ENCODE measurements at places on chromosomes 2 and 18. TPM values are rescaled to one million over a fixed set of nuclear protein-coding genes. Genes with fewer than 3 reads are reported as not detected.

The CERKL gene
- total RNA-seq, result 0.55 TPM

DNA sequence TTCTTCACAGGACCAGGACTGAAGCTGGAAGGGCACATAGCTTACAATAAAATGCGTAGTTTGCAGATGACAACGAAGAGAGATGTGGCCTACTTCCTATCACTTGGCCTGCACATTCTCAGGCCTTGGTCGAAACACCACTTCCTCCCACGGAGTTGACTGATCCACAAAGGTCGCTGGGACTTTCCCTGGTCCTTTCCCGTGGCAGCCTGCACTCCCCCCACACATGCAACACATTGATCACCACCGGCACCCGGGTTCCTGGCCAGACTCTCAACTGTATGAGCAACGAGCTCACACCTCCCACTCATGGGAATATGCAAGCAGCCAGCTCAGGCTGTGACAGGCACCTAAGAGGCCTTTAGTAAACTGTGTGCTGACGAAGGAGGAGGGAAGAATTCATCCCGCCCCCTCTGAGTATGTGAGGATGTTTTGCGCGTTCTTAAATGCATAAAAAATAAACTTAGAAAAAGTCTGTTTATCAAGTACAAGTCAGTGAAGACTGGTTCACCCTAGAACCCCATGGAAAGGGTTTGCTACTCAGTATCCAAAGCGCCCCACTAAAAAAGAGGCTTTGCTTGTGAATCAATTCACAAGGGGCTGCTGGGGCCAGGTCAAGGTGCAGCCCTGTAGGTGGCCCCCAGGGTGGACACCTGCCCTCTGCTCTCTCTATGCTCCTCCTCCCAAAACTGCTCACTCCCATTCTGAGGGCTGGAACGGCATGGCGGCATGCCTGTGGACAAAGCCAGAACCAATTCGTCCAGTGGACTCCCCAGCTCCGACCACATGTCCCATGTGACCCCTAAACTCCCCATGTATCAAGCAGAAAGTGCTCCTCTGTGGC is 154.3 kb downstream of the EIPR1 start:
- no peak for DNase-seq

DNA sequence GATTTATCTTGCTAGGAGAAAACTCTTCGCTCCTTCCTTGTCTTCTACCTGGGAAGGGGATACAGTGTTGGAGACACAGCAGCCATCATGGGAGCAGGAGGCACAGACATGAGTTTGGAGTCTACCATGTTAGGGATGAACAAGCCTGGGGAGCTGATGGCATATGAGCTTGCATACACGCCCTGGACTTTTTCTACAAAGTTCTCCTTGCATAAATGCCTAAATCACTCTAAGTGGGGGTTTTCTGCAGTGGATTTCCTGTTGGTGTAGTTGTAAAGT is 3.6 kb upstream of the HS1BP3 start:
- no peak for DNase-seq

GRCh38 chr2:158530829-158531228 is 74.1 kb downstream of the PKP4 start:
- no peak for DNase-seq

- no peak for DNase-seq
These were observed 30.4 kb downstream of the EPAS1 start for GRCh38 chr2:46327627-46328026.

GRCh38 chr18:51727780-51728179 is 530.3 kb upstream of the MEX3C start:
- DNase-seq, result no peak

The CD226 gene
- 0.59 TPM for total RNA-seq

The HOXD13 gene
- total RNA-seq, result 11.8 TPM

The KYNU gene
- 1.1 TPM for total RNA-seq

All from prostate gland (tissue), 2 donors.